Endothelial cell of umbilical vein (primary cell): ENCODE measurements at places on chromosomes 12 and 14.

- peaks cover 4% of the 10 kb centered on the region for H3K27me3 ChIP-seq
- H3K4me3 ChIP-seq, result no peak overlapping the region
- H3K27ac ChIP-seq, result no peak overlapping the region
- H3K4me1 ChIP-seq, result no peaks in the 10 kb centered on the region
Observed at GRCh38 chr14:89736881-89737280, 217.6 kb downstream of the EFCAB11 start.

GRCh38 chr14:56210571-56210970, 92.4 kb downstream of the PELI2 start:
- no peak for DNase-seq
- no peaks in the 10 kb centered on the region for H3K36me3 ChIP-seq
- no peak overlapping the region for H3K27ac ChIP-seq
- peaks cover 8% of the 10 kb centered on the region for H3K4me1 ChIP-seq
- no peak overlapping the region for H3K4me3 ChIP-seq

DNA sequence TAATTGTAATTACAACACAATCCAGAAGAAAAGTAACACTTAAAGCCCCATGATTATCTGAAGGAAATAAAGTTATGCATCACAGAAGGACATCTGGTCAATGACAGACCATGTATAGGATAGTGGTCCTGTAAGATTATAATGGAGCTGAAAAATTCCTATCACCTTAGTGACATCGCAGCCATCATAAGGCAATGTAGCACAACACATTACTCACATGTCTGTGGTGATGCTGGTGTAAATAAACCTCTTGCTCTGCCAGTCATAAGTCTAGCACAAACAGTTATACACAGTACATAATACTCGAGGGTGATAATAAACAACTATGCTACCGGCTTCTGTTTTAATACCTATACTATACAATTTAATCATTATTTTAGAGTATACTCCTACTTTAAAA, 11.2 kb downstream of the ATG2B start:
- no peaks in the 10 kb centered on the region for H3K36me3 ChIP-seq
- no peak for DNase-seq

GRCh38 chr14:97592341-97592980, 795.3 kb downstream of the VRK1 start:
- no peaks in the 10 kb centered on the region for H3K36me3 ChIP-seq
- no peak overlapping the region for H3K27ac ChIP-seq
- no peak overlapping the region for H3K4me3 ChIP-seq
- DNase-seq, result no peak
- H3K4me1 ChIP-seq, result no peaks in the 10 kb centered on the region
- no peaks in the 10 kb centered on the region for H3K27me3 ChIP-seq

GRCh38 chr14:96424109-96424989, 32.4 kb downstream of the AK7 start:
- peak overlapping the region; percentile 9 for H3K4me3 ChIP-seq
- H3K27me3 ChIP-seq, result no peaks in the 10 kb centered on the region
- no peak overlapping the region for H3K27ac ChIP-seq
- H3K36me3 ChIP-seq, result no peaks in the 10 kb centered on the region
- peaks cover 7% of the 10 kb centered on the region for H3K4me1 ChIP-seq

- H3K36me3 ChIP-seq, result no peaks in the 10 kb centered on the region
- H3K4me1 ChIP-seq, result no peaks in the 10 kb centered on the region
- H3K27me3 ChIP-seq, result no peaks in the 10 kb centered on the region
- no peak overlapping the region for H3K4me3 ChIP-seq
Observed at GRCh38 chr12:47882781-47883546, 21.8 kb downstream of the VDR start.

DNA sequence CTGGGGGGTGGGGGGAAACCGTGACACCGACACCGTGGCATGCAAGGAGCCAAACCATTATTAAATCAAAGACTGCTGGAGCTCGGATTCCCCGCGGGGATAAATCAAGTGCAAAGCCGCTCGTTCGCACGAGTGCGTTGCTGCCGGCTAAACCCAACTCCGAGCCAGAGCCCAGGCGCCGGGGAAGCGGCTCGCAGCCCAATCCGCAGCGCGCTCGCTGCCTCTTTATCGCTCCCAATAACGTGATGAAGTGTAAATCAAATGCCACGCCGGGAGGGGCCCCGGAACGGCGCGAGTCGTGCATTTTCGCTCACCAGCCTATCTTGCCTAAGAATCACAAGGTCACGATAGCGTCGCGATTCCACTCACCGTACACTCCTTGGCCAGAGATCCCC, 1.3 kb downstream of the MDGA2 start:
- no peak overlapping the region for H3K4me3 ChIP-seq
- no peaks in the 10 kb centered on the region for H3K36me3 ChIP-seq
- peaks cover 27% of the 10 kb centered on the region for H3K27me3 ChIP-seq
- no peak overlapping the region for H3K27ac ChIP-seq

- DNase-seq, result no peak
- H3K36me3 ChIP-seq, result no peaks in the 10 kb centered on the region
- no peak overlapping the region for H3K27ac ChIP-seq
- H3K4me1 ChIP-seq, result no peaks in the 10 kb centered on the region
- H3K4me3 ChIP-seq, result no peak overlapping the region
Observed at GRCh38 chr12:103241184-103241583, 254.6 kb downstream of the C12orf42 start.

DNA sequence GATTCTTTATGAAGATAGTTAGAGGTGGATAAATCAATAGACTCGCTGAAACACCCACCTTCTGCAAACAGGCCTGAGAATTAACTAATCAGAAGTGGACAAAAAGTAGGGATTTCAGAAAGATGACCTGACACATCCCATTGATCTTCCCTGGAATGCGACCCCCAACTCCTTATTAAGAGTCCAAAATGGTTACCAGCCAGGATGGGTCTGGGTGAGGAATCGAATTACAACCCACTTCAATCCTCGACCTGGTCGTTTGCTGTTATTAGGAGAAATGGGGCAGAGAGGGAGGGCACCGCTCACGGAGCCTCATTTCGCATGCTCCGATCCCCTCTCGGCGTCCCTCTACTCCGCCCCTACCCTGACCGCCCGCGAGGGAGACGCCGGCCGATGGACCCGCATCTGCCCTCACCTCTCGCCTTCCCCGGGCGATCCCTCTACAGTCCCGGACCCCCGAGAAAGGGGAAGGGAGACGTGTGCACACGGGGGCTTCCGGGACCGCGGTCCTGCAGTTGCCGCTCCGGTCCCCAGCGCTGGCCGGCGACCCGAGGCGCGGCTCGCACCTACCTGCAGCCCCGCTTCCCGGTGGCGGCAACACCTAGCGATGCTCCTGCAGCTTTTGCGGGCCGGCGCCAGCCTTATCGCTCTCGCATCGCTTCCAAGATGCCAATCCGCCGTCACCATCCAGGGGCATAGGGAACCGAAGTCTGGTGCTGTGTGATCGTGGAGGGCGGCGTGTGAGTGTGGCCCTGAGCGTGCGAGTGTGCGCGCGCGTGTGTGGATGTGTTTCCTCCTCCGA, 69.3 kb upstream of the USP15 start:
- DNase-seq, result no peak
- peaks cover 12% of the 10 kb centered on the region for H3K4me1 ChIP-seq
- no peak overlapping the region for H3K27ac ChIP-seq
- no peaks in the 10 kb centered on the region for H3K36me3 ChIP-seq

GRCh38 chr14:102317564-102318248, 1.8 kb upstream of the ZNF839 start:
- H3K4me1 ChIP-seq, result peaks cover 25% of the 10 kb centered on the region
- H3K4me3 ChIP-seq, result peak overlapping the region; percentile 24
- H3K27ac ChIP-seq, result no peak overlapping the region
- DNase-seq, result peak; percentile 39

DNA sequence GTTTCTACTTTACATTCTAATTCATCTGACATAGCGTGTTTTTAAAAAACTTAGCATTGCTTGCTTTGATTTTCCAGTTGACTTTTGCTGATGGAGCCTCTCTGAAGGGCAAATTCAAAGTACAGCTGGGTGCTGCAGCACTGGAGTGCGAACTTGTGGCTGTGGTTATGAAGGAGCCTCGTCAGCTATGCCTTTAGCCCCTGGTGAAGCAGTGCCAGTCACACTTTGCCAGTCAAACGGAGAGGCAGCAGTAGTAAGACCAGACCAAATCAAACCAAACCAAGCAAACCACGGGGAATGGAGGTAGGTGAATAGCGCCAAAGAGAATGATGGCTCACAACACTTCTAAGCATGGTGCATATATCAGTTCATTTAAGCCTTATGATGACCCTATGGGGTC, 15.1 kb upstream of the SLC38A2 start:
- H3K27me3 ChIP-seq, result no peaks in the 10 kb centered on the region
- H3K4me3 ChIP-seq, result no peak overlapping the region
- no peak for DNase-seq
- peak overlapping the region; percentile 85 for H3K27ac ChIP-seq
- H3K36me3 ChIP-seq, result no peaks in the 10 kb centered on the region
